ENCODE measurements at places on chromosomes 2 and 18.

GRCh38 chr18:48017635-48018034, 87.2 kb upstream of the SMAD2 start:
- DNase-seq: no peak

DNA sequence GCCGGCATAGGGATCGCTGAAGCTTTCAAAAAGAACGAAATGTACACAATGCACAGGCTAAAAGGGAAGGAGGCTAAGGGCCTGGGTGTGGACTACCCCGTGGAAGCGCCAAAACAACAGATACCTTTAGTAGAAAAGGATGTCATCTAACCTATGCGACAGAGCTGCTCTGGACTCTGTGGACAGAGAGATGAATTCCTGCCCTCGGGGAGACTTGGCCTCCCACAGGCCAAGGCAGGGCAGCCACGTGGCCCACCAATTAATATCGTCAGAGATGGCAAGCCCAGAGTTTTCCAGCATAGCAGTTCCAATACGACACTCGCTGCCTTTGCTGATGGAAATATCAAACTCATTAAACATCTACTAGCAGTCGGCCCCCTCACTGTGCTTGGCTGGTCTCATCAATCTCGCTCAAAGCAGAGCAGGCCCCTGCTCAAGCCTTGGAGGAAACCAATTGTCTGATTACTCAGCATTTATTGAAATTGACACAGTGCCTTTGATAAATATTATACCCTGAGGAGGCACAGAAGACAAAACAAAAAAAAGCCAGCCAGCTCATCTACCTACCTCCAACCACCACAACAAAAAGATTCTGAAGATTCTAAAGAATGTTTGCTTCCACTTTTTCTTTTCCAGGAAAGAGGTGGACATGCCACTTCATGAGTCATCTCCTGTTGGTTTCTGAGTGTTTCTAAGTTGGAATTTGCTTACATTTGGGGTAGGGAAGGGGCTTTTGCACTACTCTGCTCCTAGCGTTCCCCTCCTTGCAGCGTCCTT, 79.0 kb upstream of the ACAA2 start:
- DNase-seq: no peak

DNA sequence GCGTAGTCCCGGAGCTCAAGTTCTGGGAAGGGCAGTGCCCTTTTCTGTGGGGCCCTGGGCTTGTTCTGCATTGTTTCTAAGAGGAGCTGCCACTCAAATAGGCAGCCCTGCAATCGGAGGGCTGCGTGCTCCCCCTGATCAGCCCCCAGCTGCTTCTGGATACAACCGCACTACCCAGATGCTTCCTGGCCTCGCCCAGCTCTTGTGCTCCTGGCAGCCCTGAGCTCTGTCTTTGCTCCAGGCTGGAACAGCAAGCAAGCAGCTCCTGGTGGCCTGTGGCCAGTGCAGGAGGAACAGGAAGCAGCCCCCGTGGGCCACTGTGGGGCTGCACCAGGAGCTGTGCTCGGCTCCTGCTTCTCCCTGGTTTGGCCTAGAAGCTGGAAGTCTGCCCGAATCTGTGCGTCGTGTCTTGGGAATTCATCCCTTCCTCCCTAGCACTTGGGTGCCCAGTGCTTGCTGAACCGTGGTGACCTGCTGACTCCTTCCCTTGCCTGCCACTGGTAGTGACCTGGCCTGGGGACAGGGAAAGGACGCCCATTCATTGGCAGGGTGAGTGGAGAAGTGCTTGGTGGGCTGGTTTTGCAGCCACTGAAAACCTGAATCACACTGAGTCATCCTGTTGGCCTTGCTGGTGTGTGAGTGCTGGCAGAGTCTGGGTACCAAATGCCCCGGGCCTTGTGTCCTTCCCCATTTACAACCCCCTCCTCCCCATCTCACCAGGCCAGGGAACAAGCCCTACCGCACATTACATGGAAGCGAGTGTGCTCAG, 27.3 kb upstream of the NTSR2 start:
- peak; percentile 31 for DNase-seq

DNA sequence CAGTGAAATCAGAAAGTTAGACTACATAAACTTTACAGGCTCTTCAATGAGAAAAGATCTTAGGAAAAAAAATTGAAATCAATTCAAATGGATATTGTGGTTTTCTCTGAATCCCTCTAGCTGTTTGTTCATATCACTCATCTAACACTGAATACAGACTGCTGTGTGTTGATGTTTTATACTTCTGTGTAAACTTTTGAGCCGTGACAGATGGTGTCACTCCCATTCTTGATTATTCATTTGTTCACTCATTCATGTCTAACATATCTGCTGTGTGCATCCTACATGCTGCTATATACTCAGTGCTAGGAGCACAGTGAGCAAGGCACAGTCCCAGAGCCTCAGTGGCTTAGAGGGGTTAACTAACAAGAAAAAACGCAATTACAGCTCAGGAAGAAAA, 12.6 kb downstream of the KLHL23 start:
- no peak for DNase-seq

DNA sequence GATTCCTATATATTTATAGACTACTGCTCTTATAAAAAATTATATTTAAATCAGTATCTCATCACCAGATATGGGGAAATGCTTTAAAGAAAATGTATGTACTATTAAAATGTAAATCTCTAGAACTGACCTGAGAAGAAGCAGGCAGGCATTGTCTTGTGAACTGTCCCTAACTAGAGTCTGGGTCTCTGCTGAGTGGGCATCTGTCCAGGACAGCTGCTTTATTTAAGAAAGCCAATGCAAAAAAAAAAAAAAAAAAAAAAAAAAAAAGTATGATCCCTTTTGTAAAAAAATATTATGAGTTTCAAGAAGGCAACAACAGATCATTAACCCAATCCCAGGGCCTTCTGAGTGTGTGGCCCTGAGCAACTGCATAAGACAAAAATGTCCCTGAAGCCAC, 66.0 kb downstream of the PAX3 start:
- no peak for DNase-seq

- no peak for DNase-seq
These were observed 19.7 kb downstream of the TYMS start for GRCh38 chr18:677145-677544.

GRCh38 chr2:69191634-69192033, 178.7 kb downstream of the ANTXR1 start:
- DNase-seq: peak; percentile 63

DNA sequence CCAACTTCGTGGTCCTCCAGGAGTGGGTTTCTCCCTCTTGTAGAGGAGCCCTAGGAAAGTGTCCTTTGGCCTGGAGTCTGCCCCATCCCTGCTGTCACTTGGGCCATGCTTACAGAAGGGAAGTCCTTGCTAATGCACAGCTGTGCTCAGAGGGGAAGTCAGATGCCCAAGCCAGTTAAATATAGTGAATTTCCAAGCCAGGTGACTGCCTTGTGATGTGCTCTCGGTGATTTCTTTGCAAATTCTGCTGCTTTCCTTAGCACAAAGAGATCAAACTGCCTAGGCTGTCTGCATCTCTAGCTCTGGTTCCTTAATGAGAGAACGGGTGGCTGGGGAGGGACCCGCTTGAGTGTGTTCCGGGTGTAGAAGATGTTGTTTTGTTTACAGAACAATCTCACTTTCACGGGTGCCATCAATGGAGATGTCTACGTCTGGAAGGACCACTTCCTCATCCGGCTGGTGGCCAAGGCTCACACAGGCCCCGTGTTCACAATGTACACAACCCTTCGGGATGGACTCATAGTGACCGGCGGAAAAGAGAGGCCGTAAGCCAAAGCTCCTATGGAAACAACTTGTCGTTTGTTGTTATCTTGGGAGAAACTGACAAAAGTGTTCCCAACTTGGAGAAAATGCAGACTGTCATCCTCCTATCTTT, 91.4 kb downstream of the RTN4 start:
- DNase-seq: no peak

DNA sequence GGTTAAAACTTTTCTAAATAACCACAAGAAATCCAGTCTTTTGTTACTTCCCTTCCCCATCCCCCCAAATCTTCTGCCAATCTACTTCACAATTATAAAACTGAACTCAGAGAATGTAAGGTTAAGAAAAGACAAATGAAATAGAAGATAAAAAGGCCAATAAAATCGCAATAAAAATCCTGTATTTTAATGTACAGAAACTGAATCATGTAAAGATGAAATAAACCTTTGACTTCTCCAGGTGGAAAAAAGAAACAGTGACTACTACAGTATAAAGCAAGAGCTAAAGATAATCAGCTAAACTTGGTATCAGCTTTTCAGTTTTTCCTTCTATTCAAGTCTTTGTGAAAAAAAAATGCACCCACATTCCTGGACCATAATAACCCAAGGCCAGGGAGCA, 1.7 kb downstream of the SYT4 start:
- no peak for DNase-seq

DNA sequence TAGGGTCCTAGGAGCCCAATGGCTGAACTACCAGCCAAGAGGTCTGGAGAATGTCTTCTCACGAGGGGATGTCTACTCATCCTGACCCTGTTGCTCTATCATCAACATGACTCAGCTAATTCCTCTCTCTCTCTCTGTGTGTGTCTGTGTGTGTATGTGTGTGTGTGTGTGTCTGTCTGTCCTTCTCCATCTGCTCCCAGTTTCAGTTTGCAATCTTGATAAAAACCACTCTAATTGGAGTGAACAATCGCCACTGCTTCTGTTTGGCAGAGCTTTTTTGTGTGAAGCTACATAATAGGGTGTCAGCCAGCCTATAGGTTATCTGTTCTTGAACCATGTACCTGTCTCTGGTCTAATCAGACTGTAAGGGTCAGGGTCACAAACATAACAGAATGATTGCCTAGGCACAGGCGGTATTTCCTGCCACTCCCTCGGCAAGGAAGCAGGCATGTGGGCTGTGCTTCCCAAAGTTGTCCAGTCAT, 219.8 kb downstream of the SH3BP4 start:
- peak; percentile 68 for DNase-seq

- DNase-seq: no peak
These were observed 96.4 kb downstream of the ITGB1BP1 start for GRCh38 chr2:9326975-9327374.

GRCh38 chr18:46406539-46406932, 250.5 kb downstream of the LOXHD1 start:
- DNase-seq: no peak

DNA sequence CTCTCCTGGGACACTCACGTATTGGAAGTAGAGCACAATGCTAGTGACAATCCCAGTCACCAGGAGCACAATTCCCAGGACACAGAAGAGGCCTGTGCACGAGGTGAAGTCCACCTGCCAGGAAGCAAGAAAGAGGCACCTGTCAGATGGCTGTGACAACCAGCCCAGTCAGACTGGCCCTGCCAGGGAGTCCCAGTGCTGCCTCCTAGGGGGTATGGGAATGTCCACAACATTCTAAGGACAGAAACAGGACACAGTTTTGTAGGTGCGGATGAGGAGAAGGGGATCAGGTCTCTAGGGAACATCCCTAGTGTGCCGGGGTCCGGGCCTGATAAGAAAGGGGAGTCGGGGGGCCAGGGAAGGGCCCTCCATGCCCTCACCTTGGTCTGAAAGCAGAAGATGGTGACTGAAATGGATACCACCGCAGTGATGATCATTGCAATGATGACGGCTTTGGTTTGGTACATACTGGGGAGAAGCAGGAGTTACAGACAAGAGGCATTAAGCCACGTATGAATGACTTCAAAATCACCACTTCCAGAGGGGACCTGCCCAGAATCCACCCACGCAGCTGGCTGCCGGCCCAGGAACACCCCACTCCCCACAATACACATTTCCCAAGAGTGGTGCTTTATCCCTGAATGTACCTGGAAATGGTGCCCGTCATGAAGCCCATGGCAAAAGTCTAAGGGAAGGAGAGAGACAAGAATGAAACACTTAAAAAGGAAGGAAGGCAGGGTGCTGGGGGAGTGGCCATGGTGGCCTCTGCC, 6.9 kb downstream of the PNKD start:
- no peak for DNase-seq

GRCh38 chr2:55786280-55786679, 92.6 kb upstream of the PNPT1 start:
- no peak for DNase-seq

DNA sequence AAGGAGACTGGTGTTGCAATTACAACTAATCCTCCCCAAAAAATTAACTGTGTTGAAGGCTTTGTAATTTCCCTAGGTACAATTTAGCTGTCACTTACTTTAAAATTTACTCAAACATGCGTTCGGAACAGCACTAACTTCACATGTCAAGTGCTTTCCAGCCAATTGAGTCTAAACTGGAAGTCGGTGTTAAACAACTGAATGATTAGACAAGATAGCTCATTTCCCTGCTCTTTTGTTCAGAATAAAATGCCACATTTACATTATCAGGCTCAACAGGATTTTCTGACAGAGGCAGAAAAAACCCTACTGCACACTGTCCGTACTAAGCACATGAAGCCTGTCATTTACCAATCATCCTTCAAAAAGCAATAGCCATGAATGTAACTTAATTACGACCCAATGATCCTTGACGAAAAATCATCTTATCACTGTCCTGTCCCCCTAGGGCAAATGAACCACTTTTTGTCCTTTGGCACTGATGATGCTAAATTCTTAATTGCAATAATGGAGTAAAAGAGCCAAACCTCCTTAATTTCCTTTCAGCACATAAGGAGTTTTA, 56.0 kb downstream of the LRPPRC start:
- DNase-seq: no peak

GRCh38 chr2:157593411-157593810, 35.3 kb downstream of the ACVR1C start:
- no peak for DNase-seq

DNA sequence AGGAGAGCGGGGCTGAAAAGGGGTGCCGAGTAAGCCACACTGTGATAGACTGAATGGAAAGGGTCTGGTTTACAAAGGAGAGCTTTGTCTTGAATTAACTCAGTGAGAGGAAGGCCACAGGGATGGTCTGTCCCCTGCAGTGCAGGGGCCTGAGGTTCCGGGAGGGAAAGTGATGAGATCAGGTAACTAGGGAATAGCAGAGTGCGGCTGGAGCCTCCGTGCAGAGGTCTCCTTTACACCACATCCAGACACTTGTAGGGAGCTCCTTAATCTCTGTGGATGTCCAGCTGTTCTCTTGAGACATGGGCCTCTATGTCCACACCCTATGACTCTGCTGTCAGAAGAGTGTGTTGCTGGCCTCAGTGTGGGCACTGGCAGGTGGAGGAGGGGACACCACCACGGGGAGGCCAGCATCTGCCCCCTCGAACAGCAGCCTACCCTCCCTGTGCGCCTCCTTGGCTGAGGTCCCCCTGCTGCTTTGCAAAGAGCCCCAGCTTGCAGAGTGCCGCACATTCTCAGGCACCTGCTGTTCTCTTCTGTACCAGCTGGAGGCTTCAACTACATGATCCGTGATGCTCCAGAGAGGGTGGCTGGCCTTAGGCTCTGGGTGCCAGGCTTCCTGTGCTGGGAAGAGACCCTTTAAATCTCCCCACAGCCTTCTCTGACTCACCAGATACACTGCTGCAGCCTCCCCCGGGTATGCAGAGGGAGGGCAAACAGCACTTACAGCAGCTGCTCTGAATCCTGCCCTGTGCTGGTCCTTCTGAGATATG, 25.9 kb downstream of the ENOSF1 start:
- DNase-seq: no peak

DNA sequence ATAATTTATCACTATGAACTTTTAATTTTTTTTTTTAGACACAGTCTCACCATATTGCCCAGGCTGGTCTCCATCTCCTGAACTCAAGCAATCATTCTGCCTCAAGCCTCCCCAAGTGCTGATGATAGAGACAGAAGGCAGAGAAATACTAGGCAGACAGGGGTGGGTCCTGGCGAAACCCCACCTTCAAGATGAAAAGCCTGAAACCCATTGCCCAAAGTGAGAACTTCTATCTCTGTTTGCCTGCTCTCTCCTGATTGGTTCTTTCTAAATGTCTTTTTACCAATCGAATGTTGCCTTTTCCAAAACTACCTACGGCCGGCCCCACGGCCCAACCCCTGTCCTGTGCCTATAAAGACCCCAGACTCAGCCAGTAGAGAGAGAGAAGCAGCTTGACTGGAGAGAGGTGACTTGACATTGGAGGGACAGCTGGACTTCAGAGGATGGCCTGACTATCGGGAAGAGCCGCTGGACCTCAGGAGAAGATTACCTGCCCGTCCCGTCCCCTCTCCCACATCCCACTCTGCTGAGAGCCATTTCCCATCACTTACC, 21.9 kb downstream of the PRKD3 start:
- DNase-seq: no peak
